ENCODE measurements at places on chromosomes 7 and 10.

DNA sequence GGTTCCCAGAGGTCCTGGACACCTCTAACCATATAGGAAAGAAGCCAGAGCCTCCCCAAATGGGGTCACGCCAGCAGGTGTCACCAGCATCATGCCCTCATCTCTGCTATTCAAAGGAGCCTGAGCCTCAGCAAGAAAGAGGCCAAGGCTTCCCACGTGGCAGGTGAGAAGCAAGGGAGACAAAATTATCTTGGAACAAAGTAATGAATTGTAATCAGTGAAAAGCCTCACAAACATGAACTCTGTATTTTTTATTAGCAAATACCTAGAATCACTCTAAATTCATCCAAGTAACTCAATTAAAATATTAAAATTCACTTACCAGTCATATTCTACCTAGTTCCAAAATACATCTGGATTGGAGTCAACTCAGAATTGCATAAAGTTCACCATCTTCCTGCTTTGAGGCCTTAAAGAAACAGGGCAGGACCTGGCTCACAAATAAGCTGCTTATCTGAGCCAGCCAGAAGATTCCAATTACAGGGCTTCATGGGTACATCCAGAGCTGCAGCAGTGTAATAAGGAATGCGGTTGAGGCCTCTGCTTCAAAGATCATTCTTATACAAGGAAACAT is 68.7 kb downstream of the SGMS1 start:
- no peak for DNase-seq

DNA sequence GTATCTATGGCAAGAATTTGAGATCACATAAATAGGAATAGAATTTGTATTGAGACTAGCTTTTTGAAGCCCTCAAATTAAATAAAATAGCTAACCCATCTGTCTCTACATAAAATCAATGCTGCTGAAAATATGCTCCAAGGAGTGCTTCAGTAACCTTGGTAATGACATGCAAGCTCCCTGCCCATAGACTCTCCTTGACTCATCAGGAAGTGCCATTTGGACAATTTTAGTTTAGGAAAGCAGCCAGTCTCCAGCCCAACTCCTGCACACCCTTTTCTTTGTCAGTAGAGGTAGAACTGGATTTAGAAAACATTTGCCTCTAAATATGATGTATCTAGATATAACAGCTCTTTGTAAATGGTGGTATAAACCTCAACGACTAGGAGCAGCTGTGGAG is 69.9 kb upstream of the PTPRZ1 start:
- DNase-seq = no peak

DNA sequence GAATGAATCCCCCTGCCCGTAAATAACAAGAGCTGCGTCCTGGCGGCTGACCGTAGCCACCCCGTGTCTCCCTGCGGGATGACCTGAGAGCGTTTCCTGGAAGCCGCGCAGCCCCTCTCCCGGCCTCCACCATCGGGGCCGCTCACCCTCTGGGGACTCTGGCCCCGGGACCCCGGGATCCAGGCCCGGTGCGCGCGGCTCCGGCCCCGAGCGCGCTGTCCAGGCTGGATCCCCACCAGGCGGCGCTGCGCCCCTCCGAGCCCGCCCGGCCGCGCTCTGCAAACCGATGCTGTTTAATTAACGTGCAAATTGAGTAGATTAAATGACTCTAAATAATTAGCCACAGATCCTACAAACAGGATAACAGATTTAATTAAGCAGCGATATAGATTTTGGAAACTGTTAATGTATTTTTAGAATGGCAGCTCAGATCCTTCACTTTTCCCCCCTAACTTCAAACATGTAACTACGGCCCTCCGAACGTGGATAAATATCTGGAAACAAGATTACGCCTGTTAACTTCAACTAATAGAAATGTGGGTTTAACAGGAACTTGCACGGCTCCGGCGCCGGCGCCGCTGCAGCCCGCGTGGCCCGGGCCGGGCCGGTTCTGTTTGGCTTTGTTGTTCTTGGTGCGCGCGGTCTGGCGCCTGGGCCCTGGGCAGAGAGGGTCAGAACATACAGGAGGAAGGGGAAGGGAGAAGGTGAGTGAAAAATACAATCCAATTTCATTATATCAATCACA is 7.1 kb upstream of the UNCX start:
- DNase-seq = no peak

- no peak for DNase-seq
Observed at GRCh38 chr10:75954486-75954885, 523.1 kb downstream of the LRMDA start.

- no peak for DNase-seq
Observed at GRCh38 chr10:126302826-126303665, 85.2 kb downstream of the ADAM12 start.

- DNase-seq = no peak
Observed at GRCh38 chr10:109993551-109994330, 14.0 kb upstream of the ADD3 start.

DNA sequence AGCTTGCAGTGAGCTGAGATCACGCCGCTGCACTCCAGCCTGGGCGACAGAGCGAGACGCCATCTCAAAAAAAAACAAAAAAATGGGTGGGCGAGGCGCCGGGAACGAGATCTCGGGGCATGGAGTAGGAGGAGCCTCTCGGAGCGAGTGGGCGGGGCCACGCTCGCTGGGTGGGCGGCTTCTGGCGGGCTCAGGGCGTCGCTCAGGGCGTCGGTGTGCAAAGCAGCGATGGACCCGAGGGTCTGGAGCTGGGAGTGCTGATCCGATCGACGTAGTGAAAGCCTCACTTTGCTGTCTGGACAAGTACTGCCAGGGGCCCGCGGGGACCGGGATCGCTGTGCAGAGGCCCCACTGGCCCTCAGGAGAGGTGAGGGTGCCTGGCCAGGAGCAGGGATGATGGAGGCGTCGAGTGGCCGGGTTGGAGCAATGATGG is 22.6 kb upstream of the AMZ1 start:
- DNase-seq = no peak

DNA sequence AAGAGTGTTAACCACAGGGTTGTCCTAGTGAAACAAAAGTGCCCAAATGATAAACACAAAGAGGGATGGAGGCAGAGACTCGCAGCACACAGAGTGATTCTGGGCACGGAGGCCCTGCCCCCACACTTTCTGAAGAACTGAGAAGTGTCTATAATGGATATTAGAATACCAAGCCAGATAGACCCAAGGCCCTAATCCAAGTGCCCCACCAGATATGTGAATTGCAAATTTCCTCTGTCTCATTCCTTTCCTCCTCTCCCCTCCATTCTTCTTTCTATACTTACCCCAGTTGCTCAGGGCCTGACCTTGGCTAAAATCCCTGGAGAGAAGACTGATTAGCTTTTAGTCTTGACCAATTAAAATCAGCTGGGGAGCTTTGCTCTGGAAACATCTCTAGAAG is 106.8 kb upstream of the AOAH start:
- DNase-seq = no peak

GRCh38 chr10:74011770-74012169 is 13.9 kb downstream of the VCL start:
- DNase-seq = no peak

DNA sequence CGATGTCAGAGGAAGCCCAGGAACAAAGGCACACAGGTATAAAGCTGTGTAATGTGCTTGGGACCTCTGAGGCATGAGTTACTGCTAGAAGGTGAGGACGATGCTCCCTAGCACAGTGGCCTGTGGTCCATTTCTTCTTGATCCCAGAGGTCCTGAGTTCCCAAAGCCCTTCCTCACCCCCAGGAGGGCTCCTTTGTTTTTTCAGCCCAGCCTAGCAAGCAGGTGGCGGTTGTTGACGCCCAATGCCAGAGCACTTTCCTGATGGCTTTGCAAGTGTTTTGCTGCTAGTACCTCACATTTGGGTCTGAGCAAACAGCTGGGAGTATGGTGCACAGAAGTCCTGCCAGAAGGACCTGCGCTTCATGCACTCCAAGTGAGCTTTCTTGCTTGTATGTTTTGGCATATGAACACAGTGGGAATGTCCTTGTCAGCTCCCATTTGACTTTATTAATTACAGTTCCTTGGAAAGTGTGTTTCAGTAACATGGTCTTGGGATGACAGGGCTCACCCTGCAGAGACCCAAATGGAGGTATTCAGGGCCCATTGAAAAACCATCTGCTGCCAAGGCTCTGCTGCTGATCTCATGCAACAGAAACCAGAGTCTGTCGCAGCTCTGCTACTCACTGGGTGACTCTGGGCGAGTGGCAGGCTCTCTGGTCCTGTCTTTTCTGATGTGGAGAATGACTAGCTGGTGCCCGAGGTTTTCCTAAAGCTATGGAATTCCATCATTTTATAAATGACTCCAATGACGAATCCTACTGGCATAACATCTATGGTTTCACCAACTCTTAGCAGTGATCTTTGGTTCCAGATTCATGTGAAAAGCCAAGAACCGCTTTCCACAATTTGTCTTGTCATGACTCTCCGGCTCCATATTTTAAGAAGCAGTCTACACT is 134.9 kb downstream of the ARID5B start:
- DNase-seq = no peak

GRCh38 chr10:69939061-69939460 is 113.6 kb upstream of the MACROH2A2 start:
- no peak for DNase-seq

- no peak for DNase-seq
Observed at GRCh38 chr7:27793780-27794179, 53.8 kb downstream of the TAX1BP1 start.

GRCh38 chr10:6925146-6925545 is 345.1 kb upstream of the PRKCQ start:
- no peak for DNase-seq

- no peak for DNase-seq
Observed at GRCh38 chr7:107959527-107959898, 43.4 kb downstream of the LAMB1 start.

DNA sequence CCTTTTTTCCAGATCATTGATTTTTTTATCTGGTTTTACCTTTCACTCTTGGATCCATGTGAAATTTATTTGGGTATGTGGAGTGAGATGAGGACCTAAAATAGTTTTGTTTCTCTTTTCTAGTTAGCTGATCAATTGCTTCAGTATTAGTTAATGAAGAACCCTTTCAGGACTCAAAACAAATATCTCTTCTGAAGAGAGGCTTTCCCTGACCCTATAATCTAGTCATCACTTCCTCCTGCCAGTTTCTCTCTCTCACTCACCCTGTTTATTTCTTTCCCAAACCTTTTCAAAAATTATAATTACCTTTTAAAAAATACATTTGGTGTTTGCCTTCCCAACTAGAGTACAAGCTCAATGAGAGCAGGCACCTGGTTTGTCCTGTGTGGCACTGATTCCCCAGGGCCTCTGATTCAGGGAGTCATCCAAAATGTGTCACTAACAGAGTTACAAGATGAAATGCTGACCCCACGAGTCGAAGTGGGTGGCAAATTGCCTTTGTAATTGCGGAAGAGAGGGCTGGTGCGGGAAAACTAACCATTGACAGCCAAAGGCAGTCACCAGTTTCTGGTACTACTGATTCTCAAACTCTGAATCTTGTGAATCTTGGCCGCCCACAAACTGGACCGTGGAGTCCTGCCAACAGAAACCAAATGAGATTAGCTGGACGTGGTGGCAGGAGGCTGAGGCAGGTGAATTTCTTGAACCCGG is 2.4 kb downstream of the TMEM140 start:
- DNase-seq = no peak

- no peak for DNase-seq
Observed at GRCh38 chr10:24415455-24416125, 206.7 kb downstream of the KIAA1217 start.

- DNase-seq = no peak
Observed at GRCh38 chr10:114545071-114545470, 113.0 kb downstream of the ABLIM1 start.

DNA sequence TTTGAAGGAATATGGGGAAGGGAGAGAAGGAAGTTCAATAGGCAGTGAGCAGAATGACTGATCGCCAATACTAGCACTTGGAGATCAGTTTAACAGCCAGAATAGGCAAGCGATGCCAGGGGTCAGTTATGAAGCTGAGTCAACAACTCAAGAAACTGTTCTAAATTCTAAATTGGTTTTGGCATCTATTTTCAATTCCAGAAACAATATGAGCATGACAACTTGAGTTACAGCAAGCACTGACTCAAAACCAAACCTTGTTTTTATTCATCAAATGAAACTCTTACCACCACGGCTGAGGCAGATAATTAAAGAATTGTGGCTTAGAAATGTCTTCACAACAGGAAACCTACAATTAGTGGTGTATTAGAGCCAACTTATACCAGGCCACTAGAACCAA is 180.5 kb upstream of the ASAH2 start:
- DNase-seq = no peak

- DNase-seq = no peak
Observed at GRCh38 chr7:17680026-17680425, 260.3 kb downstream of the SNX13 start.

DNA sequence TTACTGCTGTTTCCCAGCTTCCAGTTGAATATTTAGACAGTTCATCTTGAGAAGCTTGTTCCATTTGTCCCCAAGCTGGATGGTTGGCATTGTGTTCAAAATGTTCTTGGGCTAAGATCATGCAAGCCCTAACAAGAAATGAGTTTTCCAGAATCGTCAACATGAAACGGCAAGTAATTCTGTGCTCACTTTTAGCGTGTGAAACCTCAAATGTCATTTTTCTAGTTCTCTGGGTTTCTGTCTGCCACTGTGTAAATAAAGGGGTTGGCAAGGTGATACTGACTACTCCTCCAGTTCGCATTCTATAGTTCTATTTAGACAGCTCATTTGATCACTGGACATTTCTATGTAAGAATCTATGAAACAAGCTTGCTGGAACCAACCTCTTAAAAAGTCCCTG is 194.0 kb downstream of the AHR start:
- no peak for DNase-seq

DNA sequence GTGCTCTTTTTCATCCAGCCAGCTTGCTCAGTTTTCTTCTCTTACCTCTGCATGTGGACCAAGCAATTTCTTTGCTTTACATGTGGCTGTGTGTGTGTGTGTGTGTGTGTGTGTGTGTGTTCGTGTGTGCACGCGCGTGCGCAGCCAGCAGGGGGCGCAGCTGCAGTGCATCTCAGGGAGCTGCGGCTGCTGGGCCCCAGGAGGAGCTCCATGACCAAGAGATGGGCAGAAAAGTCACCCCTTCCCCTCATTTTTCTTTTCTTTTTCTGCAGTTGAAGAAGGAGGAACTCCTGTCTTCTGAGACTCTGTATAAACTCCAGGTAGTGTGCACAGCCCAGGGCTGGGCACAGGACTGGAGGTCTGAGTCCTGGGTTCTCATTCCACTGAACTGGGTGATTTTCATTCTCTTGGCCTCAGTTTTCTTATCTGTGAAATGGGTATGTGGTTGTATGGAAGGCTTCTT is 41.8 kb downstream of the BLNK start:
- peak; percentile 0 for DNase-seq

DNA sequence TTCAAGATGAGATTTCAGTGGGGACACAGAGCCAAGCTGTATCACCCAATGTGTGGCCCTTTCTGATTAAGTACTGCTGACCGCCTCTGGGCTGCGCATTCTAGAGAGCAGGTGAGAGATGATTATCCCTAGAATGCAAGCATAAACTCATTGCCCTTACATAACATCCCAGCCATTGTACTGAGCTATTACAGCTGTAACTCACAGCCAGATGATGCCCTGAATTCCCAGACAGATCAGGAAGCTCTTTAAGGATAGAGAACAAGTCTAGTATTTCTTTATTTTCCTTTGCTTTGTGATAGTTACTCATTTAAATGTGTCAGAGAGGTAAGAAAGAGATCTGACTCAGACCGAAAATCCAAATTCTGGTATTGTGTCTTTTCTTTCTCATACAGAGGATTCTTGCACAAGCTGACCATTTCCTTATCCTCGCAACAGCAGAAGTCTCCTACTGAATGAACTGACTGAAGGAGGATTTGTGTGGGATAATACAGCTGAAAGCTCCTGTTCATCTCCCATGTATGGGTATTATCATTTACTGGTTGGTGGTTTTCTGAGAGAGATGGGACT is 58.4 kb downstream of the ZNF22 start:
- no peak for DNase-seq

All from NCI-H2107 (cell line).